ENCODE measurements at places on chromosomes 5 and 9. TPM values are rescaled to one million over a fixed set of nuclear protein-coding genes. Genes with fewer than 3 reads are reported as not detected.

DNA sequence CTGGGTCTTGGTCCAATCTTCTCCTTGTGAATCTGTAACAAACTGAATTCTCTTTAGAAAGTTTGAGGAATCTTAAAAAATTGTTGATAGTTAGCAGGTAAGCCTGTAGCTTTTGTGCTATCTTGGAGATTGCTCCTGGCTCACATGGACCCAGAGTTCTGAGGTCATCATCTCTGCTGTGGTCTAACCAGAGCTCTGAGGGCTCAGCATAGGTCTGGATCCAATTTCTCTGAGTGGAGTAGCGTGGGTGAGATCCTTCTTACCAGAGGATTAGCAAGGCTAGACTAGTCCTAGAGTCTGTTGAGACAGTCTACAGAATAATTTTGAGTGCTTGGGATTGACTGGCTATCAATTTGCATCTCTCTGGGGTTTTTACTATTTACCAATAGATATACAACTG, 60.5 kb upstream of the IL6ST start:
- H3K4me3 ChIP-seq: no peak overlapping the region
- no peak overlapping the region for H3K27ac ChIP-seq
- no peak for DNase-seq
- peaks cover under 1% of the 10 kb centered on the region for H3K27me3 ChIP-seq
- no peaks in the 10 kb centered on the region for H3K36me3 ChIP-seq

DNA sequence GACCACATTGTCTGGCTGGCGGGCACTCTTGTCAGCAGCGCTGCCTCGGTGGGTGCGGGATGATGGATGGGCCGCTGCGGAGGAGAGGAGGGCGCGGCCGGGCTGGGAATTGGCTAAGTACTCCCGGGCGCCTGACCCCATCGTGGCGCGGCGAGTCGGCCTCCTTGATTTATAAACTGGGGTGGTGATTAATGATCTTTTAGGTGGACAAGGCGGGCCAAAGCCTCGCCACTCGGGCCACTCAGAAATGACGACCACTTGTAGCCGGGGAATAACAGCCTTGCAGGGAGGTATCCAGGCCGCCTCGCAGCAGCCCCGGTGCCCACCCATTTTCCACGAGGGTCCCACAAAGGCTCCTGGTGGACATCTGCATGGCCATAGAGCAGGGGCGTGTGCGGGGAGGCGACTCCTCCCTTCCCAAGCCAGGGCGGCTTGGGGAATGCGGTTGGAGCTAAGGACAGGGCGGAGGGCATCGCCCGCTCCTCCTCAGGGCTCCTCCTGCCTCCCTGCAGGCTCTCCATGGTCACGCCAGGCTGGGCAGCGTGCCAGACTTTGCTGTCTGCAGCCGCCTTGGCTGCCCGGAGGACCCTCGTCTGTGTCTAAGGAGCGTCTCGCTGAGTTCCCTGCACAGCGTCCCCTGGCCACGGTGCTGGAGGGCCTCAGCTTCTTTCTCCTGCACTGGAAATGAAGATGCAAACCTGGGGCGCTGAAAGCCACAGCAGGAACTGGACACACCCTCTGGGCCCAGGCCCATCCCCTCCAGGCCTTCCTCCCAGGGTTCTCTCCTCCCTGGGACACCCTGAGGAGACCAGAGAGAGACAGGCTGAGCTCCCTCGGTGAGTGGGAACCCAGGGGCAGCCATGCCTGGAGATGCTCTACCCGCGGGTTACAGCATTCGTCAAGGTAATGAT, 287.4 kb upstream of the IRX4 start:
- no peak overlapping the region for H3K4me3 ChIP-seq
- DNase-seq: no peak
- H3K27me3 ChIP-seq: peaks cover 6% of the 10 kb centered on the region
- H3K4me1 ChIP-seq: no peaks in the 10 kb centered on the region
- no peaks in the 10 kb centered on the region for H3K36me3 ChIP-seq
- no peak overlapping the region for H3K27ac ChIP-seq

GRCh38 chr9:114606597-114607207, 4.4 kb upstream of the TMEM268 start:
- DNase-seq: no peak
- H3K27me3 ChIP-seq: no peaks in the 10 kb centered on the region
- H3K36me3 ChIP-seq: no peaks in the 10 kb centered on the region
- H3K27ac ChIP-seq: no peak overlapping the region

The LRRC19 gene
- polyA plus RNA-seq: not detected

DNA sequence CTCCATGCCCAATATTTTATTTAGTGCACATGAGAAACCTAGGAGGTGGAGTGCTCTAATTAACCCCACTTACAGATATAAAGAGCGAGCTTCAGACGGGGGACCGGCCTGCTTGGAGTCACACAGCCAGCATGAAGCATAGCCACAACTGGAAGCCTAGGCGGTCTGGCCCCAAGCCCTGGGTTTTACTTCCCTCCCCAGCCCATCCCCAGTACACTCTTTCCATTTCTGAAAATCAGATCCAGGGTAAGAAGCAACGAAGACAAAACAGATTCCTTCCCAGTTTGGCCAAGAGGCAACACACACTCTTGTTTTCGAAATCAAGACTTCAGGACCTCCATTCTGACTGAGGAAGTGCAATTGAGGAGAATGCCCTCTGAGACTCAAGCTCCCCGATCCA, 27.1 kb downstream of the KCNMB1 start:
- DNase-seq: no peak
- peaks cover 22% of the 10 kb centered on the region for H3K4me1 ChIP-seq
- no peaks in the 10 kb centered on the region for H3K27me3 ChIP-seq
- no peak overlapping the region for H3K27ac ChIP-seq
- no peak overlapping the region for H3K4me3 ChIP-seq

- H3K27me3 ChIP-seq: peaks cover 78% of the 10 kb centered on the region
- peaks cover 16% of the 10 kb centered on the region for H3K4me1 ChIP-seq
- no peak overlapping the region for H3K27ac ChIP-seq
- DNase-seq: no peak
- peak overlapping the region; percentile 68 for H3K4me3 ChIP-seq
- H3K36me3 ChIP-seq: peaks cover 3% of the 10 kb centered on the region
These were observed 1.5 kb downstream of the SV2C start for GRCh38 chr5:76084496-76085242.

DNA sequence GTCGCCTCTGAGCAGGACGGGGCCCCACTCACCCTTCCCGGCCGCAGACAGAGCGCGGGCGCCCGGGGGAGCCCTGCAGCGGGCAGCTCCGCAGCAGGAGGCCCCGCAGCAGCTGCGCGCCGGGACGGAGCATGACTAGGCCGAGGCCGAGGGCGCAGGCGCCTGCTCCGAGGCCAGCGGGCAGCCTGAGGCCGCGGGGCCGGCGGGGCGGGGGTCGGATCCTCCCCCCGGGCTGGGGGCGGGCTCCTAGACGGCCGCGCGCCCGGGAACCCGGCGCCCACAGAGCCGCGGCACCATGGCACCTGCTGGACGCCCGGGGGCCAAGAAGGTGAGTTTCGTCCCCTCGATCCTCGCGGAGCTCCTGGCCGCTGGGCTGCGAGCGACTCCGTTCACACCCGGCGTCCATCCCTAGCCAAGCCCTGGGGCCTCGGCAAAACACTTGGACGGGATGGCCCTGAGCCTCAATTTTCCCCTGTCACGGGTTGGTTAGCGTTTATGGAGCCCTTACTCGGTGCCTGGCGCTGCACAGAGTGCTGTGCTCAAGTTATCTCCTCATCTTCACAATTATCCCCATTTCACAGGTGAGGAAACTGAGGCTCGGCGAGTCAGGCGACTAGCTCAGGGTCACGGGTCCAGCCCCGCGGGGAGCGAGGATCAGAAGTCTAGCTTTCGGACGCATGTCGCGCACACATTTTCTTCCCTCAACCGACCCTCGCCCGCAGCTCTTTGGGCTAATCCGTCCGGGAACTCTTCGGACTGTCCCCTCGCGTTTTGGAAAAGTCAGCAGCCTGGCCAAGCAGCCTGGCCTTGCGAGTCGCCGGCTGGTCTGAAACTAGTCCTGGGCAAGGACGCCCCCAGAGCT, at the start of the genes BHMT2 and DMGDH:
TSS of gene BHMT2 (plus strand) at position 280 of the 862 bp plus-strand sequence. CDS start at position 296, 16 bp downstream.
TSS of gene DMGDH (minus strand) at position 187 of the 862 bp plus-strand sequence. CDS start at position 133, 54 bp downstream.
- peaks cover 3% of the 10 kb centered on the region for H3K36me3 ChIP-seq
- peaks cover 34% of the 10 kb centered on the region for H3K27me3 ChIP-seq
- peaks cover 2% of the 10 kb centered on the region for H3K4me1 ChIP-seq
- H3K4me3 ChIP-seq: no peak within 1 kb of the TSS
- DNase-seq: no peak

GRCh38 chr5:127925916-127926315, 157.7 kb upstream of the SLC12A2 start:
- DNase-seq: no peak
- H3K36me3 ChIP-seq: no peaks in the 10 kb centered on the region
- H3K27me3 ChIP-seq: no peaks in the 10 kb centered on the region
- no peak overlapping the region for H3K4me3 ChIP-seq
- no peaks in the 10 kb centered on the region for H3K4me1 ChIP-seq

DNA sequence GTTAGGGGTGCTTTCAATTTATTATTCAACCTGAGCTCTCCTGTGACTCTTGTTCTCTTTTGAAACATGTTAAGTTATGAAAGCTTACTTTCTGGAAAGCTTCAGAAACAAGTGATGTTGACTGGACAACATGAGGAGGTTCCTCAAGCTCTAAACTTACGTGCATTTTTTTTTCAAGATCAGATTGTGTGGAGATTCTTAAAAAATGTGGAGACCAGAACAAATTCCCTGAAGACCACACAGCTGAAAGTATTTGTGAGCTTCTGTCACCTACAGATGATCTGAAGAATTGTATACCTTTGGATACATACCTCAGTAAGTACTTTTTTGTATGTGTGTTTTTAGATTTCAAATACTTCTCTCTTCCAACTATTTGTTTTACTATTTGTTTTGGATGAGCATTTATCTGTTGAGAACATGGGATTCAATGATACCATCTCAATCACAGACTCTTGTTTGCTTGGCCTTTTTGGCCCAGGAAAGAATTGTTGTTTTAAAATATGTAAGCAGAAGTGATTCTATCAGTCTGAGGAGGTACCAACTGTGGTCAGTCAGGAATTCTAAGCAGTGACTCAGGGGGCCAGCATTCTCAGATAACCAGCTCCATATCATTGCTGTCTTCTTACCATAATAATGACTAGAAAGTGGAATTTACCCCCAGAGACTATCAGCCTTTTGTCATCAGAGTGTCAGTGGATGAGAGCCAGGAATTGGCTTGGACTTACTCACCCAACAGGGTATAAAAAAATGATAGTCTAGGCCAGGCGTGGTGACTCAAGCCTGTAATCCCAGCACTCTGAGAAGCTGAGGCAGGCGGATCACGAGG, 34.4 kb upstream of the GLIPR2 start:
- DNase-seq: no peak
- H3K27ac ChIP-seq: no peak overlapping the region
- peaks cover 6% of the 10 kb centered on the region for H3K4me1 ChIP-seq
- no peak overlapping the region for H3K4me3 ChIP-seq
- no peaks in the 10 kb centered on the region for H3K36me3 ChIP-seq

GRCh38 chr5:73272351-73272750, 99.4 kb downstream of the TMEM174 start:
- DNase-seq: no peak
- H3K27ac ChIP-seq: no peak overlapping the region
- no peaks in the 10 kb centered on the region for H3K4me1 ChIP-seq
- peaks cover 38% of the 10 kb centered on the region for H3K27me3 ChIP-seq
- no peaks in the 10 kb centered on the region for H3K36me3 ChIP-seq
- no peak overlapping the region for H3K4me3 ChIP-seq

The SPATA31A3 gene
- not detected for polyA plus RNA-seq

- DNase-seq: no peak
- H3K27me3 ChIP-seq: peaks cover 23% of the 10 kb centered on the region
- no peaks in the 10 kb centered on the region for H3K36me3 ChIP-seq
These were observed 3.4 kb downstream of the SMIM3 start for GRCh38 chr5:150781706-150782614.

The NFIB gene
- polyA plus RNA-seq: not detected

The ADAMTSL1 gene
- polyA plus RNA-seq: not detected

DNA sequence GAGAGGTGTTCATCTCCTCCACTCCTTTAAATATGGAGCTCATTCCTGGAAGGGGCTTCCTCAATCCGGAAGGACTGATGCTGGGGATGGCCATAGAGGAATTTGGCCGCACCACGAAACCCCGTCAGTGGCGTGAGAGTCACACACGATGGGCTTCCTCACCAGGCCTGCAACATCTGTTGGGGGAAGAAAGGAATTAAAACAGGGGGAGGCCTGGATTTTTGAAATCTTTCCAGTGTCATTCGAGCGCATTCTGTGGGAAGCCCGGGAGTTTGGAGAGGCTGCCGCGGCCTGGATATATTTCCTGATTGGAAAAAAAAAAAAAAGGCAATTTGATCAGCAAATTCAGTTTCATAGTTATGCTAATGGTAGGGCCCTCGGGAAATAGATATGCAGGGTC, 76.3 kb upstream of the ORM1 start:
- no peak overlapping the region for H3K4me3 ChIP-seq
- no peaks in the 10 kb centered on the region for H3K36me3 ChIP-seq
- H3K27me3 ChIP-seq: no peaks in the 10 kb centered on the region
- no peak for DNase-seq
- H3K4me1 ChIP-seq: no peaks in the 10 kb centered on the region
- H3K27ac ChIP-seq: no peak overlapping the region

GRCh38 chr5:56232538-56232937, 592 bp downstream of the ANKRD55 start:
- peaks cover 6% of the 10 kb centered on the region for H3K36me3 ChIP-seq
- no peak for DNase-seq
- H3K27ac ChIP-seq: peak overlapping the region; percentile 74
- no peak overlapping the region for H3K4me3 ChIP-seq
- H3K4me1 ChIP-seq: no peaks in the 10 kb centered on the region

The NR2F1 gene
- not detected for polyA plus RNA-seq

The MAMDC4 gene
- not detected for polyA plus RNA-seq

All from naive B cell (primary cell).